Stimulated activated CD4-positive, alpha-beta T cell treated with anti-CD3 and anti-CD28 coated beads, TNF-alpha, amount 100 ng/mL, for 48 hours (primary cell): ENCODE measurements at places on chromosomes 6 and 20.
A peak's percentile ranks its signal among the peaks of the same experiment; 100 is the strongest.

GRCh38 chr6:148422085-148422484 is 79.4 kb downstream of the SASH1 start:
- no peak for DNase-seq

GRCh38 chr6:100426744-100427338 is 37.9 kb downstream of the SIM1 start:
- no peak for DNase-seq

GRCh38 chr20:63264519-63264918 is 8.1 kb upstream of the ARFGAP1 start:
- DNase-seq = no peak

DNA sequence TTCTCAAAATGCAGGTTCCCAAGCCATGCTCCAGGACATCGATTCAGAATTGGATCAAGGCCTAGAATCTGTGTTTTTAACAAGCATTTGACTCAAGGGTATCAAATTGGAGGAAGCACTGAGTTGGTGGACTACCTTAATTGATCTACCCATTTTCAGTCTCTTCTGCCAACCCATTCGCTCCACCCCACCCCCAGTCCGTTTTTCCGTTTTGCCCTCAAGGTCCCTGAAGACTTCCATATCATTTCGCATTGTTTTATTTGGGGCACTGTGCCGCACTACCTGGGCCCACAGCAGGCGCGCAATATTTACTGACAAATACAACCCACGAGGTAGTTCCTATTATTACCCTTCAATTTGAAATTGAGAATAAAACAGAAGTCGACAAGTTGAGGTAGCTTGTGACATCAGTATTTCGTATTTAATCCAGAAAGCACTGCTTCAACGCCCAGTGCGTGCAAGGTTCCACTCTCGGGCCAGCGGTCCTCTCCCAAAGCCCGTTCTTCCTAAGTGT is 557 bp upstream of the DHX35 start:
- DNase-seq = peak; percentile 5

DNA sequence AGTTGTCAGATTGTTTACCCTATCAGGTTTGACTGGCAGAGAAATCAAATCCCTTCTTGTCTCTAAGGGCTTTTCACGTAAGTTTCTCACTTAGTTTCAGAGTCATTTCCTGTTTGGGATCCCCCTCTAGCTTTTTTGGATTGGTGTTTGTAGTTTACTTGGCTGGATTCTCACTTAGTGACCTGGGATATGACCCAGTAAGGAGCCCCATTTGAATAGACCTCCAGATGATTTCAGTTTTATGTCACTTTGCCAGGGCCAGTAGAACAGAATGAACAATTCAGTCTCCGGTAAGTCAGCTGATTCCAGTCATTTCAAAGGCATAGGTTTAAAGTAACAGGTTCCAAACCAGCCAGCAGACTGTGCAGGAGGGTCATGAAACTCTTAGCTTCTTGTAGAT is 8.2 kb downstream of the FAM135A start:
- DNase-seq = no peak

- DNase-seq = no peak
Observed at GRCh38 chr6:108156180-108156937, 9.5 kb upstream of the NR2E1 start.

DNA sequence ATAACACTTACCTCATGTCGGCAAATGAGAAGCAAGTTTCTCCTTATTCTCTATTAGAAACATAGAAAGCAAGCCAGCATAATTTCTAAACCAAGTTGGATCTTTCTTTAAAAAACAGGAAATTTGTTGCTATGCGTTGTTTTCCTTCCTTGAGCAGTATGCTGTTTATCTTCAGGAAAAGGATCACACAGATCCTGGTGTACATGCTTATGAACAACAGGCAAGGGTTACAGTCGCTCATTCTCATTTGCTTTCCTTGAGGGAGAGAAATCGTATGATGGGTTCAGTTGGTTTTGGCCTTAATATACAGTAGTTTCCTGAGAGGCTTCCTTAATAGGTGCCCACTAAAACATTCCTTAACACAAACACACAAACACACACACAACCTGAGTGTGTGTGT is 118.8 kb downstream of the FYN start:
- DNase-seq = no peak

GRCh38 chr20:7375905-7376304 is 564.4 kb downstream of the HAO1 start:
- DNase-seq = no peak

DNA sequence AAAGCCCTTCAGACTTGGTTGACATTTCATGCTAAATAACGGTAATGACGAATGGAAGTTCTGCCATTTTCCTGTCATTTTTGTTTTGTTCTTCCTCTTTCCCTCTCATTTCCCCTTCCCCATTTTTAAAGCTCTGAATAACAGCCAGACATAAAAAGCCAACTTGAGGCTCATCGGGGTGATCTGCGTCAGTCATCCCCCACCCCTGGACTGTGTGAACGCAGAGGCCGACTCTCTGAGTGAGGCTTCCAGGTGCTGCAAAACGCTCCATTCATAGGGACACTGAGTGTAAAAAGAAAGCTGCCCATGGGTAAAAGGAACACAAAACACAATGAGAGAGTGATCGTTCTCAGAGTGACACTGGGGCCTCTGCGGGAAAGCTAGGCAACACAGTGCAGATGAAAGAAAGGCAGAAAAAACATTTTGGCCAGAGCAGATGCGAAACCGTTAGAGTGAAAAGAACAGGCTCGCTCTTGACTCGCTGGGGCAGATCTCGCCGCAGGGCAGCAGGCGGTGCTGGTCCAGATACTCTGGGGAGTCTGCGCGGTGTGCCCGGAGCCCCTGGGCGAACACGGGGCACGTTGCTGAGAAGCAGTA is 684.8 kb downstream of the QKI start:
- DNase-seq = no peak

GRCh38 chr20:62309947-62310756 is 7.4 kb downstream of the ADRM1 start:
- no peak for DNase-seq
